Ureter (tissue), 1 donor: ENCODE measurements at places on chromosomes 13 and 19. TPM values are rescaled to one million over a fixed set of nuclear protein-coding genes. Genes with fewer than 3 reads are reported as not detected.
A peak's percentile ranks its signal among the peaks of the same experiment; 100 is the strongest.

GRCh38 chr19:11090997-11091702, 1.9 kb downstream of the LDLR start:
- no peak for DNase-seq

DNA sequence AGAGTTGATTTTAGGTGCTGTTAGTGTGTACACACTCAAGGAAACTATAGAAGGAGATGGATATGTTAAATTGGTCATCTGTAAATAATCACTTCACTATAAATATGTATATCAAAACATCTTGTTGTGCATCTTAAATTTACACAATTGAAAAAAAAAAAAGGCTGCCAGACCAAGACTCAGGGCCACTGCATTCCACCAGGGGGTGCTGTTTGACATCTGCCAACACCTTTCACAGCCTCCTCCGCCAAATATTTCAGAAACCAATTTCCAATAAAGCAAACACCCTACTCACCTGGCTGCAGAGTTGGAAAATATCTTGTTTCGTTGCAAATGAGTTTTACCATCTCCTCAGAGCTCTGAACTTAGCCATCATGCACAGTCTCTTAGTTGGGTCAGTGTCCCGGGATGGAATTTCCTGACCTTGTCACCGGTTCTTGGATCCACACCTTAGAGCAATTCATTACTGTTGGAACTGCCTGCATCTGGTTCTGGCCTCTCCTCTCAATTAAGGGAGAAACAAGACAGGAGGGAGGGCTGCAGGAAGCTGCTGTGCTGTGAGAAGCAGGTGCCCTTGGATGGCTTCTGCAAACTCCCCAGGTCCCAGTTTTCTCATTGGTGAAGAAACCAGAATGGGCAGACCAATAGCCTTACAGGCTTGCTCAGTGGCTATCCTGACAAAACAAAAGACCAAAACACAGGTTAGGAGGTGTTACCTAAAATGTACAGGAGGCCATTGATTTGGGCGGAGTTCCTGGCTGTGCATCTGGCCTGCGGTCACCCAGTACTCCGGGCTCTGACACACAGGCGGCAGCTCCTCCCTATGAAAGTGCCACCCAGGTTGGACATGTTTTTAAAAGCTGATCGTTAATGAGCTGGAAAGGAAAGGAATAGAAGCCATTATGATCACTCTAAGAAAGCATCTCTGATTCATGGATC, 746.6 kb downstream of the UQCRFS1 start:
- peak; percentile 59 for DNase-seq

DNA sequence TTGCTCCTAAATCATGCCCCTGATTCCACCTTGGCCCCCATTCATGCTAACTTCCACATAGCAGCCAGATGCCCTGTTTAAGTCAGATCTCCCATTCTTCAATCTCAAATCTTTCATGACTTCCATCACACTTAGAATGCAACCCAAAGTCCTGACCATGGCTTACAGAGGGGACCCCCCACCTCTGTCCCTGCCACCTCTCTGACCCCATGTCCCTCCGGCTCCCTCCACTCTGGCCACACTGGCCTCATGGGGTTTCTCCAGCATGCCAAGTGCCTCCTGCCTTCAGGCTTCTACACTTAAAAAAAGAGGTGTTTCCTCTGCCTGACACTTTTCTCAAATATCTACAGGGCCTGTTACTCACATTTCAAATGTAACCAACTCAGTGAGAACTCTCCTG, 93.6 kb downstream of the C13orf42 start:
- DNase-seq: no peak

DNA sequence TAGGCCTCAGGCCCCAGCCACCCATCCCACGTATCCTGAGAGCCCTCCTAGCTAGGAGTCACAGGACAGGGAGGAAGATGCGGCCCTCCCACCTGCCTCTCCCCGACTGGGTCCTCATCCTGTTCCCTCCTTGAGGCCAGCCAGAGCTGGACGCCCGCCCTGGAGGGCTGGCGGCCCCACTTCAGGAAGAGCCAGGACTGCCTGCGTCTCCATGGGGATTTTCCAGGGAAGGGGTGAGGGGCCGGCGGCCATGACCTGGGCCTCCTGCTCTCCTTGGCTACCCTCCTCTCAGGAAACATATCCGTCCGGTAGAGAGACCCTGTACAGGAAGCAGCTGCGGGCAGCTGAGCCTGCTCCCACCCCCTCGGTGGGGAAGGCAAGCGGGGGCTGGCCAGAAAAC, 11.3 kb upstream of the PRKD2 start:
- DNase-seq: no peak

- no peak for DNase-seq
Measured at GRCh38 chr19:9913237-9914000, 22.9 kb downstream of the OLFM2 start.

DNA sequence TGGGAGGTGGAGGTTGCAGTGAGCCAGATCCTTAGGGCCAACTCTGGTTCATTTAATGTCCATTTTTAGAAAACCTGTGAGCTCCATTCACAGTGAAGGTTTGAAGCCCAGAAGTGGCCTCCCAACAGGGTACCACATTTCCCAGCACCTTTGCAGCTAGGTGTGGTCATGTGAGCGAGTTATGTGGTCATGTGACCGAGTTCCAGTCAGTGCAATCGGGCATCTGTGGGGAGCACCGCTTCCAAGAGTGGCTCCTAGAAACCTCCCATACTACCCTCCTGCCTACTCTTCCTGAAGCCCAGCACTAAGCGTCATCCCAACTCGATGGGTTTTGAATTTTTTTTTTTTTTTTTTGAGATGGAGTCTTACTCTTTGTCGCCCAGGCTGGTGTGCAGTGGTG, 663 bp upstream of the PLA2G4C start:
- no peak for DNase-seq

- DNase-seq: no peak
Measured at GRCh38 chr13:46656786-46657185, 103.8 kb downstream of the LRCH1 start.

GRCh38 chr19:6226012-6226411, 53.8 kb downstream of the MLLT1 start:
- no peak for DNase-seq

GRCh38 chr13:79742923-79743322, 262.0 kb downstream of the NDFIP2 start:
- DNase-seq: no peak

- DNase-seq: no peak
Measured at GRCh38 chr19:7456964-7457541, 31.8 kb downstream of the PEX11G start.

SYCN gene
- not detected for total RNA-seq

AZU1 gene
- total RNA-seq: not detected

DNA sequence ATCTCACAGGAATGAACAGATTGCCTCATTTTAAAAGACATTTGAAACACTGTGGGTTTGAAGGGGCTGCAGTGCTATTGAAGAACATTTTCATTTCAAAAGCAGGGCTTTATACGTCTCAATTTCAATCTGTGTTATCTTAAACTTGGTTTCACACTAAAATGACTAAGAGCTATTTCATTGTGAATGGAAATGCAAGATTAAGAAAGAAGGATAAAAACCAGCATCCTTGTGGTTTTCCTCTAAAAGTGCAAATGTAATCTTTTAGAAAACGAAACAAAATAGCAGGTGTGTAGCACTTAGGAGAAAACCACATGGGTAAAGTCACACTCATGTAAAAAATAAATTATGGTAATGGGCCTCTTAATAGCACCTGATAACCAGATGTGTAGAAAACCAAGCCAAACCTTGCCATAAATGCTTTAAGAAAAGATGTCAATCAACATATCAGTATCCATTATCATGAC, 397.7 kb downstream of the GPC6 start:
- DNase-seq: no peak

RFPL4A gene
- total RNA-seq: not detected

GRCh38 chr13:46556418-46556779, 3.4 kb downstream of the LRCH1 start:
- DNase-seq: no peak

DNA sequence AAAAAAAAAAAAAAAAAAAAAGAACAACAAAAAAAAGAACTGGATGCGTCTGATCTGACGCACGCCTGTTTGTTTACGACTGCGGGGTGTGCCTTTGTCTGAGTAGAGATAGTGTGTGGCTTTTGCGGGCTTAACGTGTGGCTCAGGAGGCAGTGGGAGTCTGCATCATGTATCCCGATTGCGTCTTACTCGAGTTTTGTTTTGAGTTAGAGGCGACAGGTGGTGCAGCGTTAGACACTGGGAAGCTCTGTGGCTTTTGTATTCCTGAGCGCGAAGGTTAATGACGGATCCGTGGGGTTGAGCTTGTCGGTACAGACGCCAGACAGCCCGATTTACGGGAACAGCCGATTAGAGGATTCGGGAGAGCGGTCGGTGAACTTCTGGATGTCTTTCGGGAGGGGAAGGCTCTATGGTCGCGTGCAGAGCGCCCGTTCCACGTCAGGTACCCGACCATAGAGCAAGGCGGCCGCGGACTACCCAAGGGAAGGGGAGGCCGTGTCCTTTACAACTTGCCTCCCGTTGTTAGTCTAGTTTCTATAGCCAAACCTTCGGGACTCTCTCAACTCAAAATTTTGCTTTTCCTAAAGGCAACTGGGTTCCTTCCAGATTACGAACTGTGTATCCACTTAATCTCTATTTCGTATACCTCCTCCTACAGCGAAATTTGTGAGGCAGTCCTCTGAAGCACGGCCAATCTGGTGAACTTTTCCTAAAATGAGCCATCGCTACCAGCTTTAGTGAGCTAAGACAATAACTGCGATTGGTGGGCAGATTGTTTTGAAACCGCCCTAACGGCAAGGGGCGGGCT, 926 bp upstream of the HNRNPUL1 start:
- DNase-seq: peak; percentile 72

CEACAM1 gene
- total RNA-seq: 21.6 TPM

GPR4 gene
- 5.1 TPM for total RNA-seq

GAPDHS gene
- not detected for total RNA-seq

DNA sequence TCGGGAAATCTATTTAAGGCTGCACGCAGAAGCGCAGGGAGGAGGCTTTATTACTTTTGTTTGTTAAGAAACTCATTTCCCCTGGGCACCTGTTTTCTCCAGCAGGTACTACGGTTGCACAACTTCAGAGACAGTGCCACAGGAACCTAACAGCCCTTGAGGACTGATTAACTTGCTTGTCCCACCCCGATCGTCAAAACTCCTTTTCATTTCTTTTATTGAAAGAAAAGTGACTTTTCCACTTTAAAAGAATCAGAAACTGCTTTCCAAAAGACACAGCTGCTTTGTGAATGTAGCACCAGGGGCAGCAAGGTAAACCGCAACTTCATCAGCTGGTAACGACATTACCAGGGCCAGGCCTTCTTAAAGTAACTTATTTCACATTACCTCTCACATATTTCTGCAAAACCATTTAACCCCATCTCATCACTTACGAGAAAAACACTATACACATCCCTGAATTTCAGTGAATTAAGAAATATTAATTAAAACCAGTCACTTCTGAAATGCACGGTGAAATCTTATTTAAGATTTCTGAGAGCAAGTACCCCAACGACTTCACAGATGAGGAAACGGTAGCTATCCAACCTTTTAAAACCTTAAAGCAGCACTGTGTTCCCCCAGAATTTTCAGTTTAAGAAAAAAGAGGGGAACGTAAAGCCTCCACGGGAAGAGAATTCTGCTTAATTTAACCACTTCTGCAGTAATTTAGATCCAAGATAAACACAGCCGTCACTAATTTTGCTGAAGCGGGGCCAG, 1.4 kb downstream of the ANKRD10 start:
- DNase-seq: no peak

DNA sequence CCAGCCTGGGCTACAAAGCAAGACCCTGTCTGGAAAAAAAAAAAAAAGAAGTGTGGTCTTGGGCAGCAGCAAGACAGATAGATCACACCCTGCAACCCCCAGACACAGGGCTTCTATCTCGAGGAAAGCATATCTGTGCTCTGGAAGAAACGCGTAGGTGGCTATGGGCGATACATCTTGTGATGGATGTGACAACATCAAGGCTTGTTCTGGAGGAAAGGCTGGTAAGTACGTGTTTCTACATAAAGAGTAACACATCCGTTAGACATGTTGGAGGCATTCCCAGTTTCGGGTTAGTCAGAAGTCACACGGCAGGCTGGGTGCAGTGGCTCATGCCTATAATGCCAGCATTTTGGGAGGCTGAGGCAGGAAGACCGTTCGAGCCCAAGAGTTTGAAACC, 6.6 kb upstream of the DHDH start:
- DNase-seq: peak; percentile 81

ADGRE2 gene
- total RNA-seq: 10.3 TPM

DNA sequence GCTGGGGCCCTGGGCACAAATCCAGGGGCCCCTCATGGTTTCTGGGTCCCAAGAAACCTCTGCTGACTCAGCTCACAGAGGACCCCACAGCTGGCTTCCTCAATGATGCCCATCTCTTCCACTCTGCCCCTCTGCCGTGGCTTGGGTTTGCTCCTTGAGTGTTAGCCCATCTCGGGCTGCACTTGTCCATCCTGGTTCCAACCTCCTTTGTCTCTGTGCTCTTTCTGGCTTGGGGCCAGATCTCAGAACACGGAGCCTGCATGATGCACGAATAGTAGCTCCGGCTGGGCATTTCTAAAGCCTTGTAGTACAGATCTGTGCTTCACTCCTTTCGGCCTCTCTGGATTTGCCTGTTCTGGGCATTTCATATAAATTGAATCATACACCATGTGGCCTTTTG, 53.8 kb downstream of the F2RL3 start:
- DNase-seq: no peak
